LHCN-M2 (cell line): ENCODE measurements at places on chromosomes 12 and 14.

GRCh38 chr12:91191513-91192111 is 9.0 kb upstream of the DCN start:
- no peak for DNase-seq

DNA sequence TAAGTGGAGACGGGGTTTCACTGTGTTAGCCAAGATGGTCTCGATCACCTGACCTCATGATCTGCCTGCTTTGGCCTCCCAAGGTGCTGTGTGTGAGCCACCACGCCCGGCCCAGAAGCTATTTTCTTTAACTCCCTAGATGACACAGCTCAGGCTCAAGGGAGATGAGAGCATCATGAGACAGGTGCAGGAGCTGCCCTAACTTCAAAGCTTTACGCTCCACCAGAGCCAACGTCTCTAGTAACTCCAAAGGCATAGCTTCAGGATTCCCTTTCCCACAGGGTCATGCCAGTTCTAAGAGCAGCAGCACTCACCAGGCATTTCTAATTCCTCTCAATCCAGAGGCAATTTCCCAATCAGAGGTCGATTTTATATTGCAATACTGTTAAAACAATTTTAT is 21.0 kb downstream of the NDUFA12 start:
- peak; percentile 34 for DNase-seq

DNA sequence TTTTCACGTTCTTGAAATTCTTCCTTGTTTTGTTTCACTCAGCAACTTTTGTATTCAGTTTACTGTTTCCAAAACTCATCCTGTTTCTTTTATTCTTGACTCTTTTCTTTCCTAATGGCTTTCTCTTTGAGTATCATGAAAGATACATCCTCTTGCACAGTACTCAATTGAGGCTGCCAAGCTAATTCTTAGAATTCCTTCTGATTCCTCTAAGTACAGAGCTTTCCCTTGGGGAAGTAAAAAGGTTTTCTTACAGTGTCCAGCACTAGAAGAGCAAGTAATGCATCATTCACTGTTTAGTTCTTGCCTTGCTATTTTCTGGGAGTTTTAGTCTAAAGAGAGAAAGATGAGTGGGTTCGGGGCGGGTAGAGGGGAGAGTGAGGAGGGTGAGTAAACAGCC is 154.1 kb downstream of the NEDD1 start:
- no peak for DNase-seq

DNA sequence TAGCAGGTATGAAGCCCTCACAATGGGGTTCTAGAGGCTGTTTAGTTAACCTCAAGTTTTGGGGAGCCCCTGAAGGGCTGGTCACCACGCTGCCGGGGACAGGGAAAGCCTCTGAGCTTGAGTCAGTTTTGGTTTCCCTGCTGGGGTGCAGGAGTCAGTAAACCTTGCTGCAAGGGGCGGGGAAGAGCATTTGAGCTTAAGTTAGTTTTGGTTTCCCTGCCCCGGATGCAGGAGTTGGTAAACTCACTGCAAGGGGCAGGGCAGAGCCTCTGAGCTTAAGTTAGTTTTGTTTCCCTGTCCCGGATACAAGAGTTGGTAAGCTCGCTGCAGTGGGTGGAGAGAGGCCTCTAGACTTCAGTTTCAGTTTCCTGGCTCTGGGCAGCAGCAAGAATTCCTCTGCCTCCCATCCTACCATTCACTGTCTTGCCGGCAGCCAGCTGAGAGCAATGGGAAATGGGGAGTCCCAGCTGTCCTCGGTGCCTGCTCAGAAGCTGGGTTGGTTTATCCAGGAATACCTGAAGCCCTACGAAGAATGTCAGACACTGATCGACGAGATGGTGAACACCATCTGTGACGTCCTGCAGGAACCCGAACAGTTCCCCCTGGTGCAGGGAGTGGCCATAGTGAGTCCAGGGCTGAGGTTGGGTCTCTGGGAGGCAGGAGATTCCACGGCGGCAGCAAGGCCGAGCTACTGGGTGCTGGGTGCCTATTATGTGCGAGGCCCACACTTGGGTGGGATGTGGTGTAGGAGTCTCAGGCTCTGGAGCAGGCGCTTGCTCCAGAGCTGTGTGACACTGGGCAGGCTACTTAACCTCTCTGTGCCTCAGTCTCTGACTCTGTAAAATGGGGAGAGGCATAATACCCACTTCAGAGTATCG is at the start of gene OAS2:
TSS of gene OAS2 (plus strand) at position 357 of the 878 bp plus-strand sequence. CDS start at position 447, 90 bp downstream.
- DNase-seq = peak; percentile 82

- DNase-seq = peak; percentile 98
These were observed 32.1 kb upstream of the SLC38A1 start for GRCh38 chr12:46300910-46301309.

GRCh38 chr12:47773062-47773857 is at the start of gene SLC48A1:
Gene SLC48A1, plus strand, starts transcription at chr12:47773238. Its CDS starts 67 bp downstream, at chr12:47773305.
- DNase-seq = peak; percentile 38

GRCh38 chr14:96103075-96103474 is 63.9 kb downstream of the C14orf132 start:
- no peak for DNase-seq

DNA sequence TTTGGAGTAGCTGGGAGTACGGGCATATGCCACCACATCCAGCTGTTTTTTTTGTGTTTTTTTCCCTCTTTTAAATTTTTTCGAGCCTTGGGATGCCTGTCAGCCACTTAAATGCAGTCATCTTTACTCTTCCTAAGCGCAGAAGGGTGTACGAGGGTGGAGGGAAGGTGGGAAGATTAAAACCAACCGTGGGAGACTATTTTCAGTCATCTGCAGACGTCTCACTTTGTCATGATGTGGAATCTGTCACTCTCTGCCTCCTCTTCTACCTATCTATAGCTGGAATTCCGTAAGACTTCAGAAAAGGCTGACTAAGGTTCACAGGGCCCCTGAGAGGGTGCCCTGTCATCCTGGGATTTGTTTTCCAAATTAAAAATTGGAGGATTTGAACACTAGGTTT is 105.3 kb downstream of the SAMD4A start:
- no peak for DNase-seq

- peak; percentile 71 for DNase-seq
These were observed 3.2 kb upstream of the FICD start for GRCh38 chr12:108511633-108512540.

DNA sequence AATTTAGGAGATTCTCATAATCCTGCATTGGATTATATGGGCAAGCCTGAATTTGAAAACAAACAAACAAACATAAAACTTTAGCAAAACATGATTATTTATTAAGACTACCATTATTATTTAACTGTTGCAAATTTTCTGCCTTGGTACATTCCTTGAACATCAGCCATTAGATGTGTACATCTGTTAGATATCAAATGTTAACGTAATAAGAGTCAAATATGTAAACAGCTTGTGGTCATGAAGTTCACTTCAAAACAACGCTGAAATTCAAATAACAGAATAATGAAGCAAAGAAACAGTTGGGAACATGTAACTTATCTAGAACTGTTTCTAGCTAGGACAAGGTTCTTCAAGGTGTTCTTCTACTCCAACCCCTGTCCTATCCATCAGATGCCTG is 14.3 kb upstream of the TMX1 start:
- no peak for DNase-seq

DNA sequence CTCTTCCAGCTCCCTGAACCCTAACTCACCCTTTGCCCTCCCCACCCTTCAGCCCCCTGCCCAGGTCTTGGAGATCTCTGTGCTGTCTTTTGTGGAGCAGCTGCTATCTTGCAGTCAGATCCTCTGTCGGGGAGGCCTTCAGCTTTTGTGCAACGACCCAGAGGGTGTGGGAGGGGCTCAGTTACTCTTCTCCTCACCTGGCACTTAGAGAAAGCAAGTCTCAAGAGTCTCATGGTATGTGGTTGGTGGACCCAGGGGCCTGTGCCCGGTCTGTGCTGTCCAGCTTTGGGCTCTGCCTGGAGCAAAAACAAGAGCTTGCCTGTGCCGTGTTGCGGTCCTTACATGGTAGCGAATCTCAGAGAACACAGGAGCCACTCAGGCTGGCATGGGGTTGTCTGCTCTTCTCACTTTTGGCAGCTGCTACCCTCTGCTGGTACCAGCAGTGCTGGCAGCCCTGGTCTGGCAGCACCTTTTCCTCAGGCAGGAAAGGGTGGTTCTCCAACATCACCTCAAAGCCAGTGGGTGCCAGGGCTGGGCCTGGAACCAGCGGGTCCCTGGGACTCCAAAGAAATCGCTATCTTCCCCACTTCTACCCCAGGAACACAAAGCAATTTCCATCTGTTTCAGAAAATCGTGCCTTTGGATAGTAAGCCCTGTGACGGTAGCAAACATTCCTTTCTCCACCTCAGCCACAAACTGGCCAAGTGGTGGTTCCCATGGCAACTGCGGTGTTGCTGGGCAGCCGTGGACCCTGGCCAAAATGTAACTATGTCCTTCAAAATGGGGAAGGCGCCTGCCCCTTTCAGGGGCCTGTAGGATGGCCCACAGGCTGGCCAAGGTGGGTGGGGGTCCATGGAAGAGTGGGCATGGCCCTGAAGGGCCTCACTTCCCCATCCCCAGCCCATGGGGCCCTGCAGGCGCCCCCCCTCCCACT is 90.0 kb downstream of the RIN3 start:
- DNase-seq = peak; percentile 79

DNA sequence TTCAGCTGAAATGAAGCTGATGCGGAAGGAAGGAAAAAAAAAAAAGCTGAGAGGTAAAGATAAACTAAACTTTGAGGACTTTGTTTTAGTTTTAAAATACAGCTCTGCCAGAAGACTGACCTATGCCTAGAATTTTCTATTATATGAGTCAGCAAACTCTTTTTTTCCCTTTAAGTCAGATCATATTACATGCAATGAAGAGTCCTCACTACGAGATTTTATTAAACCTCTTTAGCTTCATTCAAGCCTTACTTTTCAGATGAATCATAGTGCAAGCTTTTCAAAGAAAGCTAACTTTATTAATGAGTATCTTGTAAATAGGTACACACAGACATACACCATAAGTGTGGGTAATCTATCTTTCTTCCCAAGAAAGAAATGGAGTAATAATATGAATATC is 57.8 kb upstream of the FSCB start:
- DNase-seq = no peak

- DNase-seq = peak; percentile 89
These were observed 1.5 kb downstream of the SLC38A2 start for GRCh38 chr12:46370792-46371717.

DNA sequence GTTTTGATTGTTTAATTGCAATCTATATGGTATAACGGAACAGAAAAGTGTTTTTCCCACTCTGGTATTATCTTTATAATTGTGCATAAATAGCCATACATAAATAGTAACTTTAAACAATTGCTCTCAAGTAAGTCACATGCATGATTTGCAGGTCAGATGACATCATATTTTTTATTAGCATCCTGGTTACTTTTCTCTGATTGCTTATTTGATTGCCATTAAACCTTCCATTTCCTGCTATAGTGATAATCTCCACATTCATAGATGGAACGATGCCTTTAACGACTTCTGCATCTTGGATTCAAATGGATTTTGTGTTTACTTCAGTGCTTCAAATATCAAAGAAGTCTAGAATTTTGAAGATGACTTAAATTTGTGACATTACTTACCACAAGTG is 3.5 kb upstream of the KLRK1 start:
- no peak for DNase-seq

GRCh38 chr14:90660865-90661570 is 155.2 kb downstream of the TTC7B start:
- DNase-seq = no peak

- no peak for DNase-seq
These were observed 15.7 kb upstream of the FAM222A start for GRCh38 chr12:109697877-109698468.

DNA sequence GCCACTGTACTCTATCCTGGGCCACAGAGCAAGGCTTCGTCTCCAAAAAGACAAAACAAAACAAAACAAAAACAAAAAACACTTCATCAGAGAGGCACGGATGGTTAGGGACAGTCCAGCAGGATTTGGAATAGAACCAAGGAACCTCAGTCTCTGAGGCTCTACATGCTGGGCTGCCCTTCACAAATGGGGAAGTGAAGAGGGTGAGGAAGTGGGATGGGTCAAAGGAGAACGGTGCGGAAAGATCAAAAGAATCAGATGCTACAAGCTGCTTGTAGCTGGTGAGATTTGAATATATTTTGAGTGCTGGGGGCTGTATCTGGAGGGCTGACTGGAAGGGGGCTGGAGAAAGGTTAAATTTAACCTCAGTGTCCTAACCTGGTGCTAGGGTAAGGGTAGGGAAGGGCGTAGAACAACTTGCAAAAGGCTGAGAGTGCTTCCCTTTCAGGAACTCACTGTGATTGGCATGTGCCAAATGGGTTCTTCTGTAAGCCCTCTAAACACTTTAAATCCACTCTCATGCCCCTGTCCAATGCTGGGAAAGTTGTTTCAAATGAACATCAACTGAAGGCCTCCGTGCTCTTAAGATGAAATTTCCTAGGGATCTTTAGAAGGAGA is 4.6 kb downstream of the FOXJ2 start:
- no peak for DNase-seq

- DNase-seq = no peak
These were observed 254.4 kb upstream of the CCDC196 start for GRCh38 chr14:66231820-66232219.

GRCh38 chr14:57479197-57479596 is 14.5 kb downstream of the CCDC198 start:
- no peak for DNase-seq

DNA sequence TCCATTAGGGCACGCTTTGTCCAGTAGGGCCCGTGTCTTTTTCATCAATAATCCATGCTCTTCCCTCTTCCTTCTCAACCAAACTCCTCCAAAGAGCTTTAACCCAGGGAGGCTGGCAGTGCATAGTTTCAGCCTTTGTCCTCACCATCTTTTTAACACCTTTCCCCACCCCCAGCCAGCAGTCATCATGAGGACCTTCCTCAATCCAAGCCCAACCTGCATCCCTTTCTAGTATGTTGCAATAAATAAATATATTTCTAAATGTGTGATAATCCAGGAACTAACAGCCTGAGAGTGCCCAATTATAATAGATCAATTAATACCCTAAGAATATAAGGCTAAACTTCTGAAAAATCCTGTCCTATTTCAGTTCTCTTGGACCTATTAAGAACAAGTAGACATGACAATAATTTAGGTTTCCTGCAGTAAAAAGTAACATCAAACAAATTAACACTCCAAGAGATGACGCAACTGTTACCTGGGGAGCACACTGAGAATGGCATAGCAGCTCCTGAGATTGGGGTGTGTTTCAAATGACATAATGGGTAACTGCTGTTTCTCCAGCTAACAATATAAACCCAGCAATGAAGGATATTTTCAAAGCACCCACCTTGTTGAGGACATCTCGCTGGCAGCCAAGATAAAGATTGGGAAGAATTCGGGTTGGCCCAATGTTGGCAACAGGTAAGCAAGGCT is 62.6 kb downstream of the DUSP16 start:
- no peak for DNase-seq
